Cerebellar nuclear complex (tissue), 1 donor: ENCODE measurements at places on chromosomes 2 and 18.

DNA sequence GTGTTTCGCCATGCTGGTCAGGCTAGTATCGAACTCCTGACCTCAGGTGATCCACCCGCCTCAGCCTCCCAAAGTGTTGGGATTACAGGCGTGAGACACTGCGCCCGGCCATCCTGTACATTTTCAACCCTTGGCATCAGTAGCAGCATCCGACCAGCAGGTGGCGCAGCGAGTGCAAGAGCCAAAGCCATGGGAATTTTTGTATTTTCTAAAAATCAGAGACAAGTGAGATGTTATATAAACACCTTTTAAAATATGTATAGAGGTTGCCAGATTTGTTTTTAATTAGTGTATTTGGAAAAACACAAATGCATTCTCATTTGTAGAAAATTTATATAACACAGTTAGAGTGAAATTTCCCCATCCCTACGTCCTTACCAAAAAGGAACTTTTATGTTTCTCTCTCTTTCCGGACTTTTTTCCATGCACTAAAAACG lies 36.8 kb downstream of the MOGAT1 start:
- DNase-seq: no peak

DNA sequence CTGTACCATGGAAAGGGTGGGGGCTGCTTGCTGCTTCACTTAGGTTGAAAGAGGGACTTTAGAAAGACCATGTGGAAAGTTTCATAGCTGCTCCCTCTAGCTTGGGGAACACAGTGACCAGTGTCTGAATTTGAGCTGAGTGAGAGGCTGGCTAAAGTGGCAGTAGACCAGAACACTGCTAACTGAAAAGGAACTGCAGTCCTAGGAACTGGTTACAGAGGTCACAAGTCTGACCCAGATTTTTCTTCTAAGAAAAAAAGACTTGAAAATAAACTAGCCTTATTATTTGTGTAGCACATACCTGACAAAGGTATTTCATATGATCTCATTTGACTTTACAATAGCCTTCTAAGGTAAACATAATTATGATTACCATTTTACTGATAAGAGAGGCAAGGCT lies 153.6 kb downstream of the FSHR start:
- DNase-seq: no peak

- no peak for DNase-seq
These were observed 28.2 kb upstream of the INO80C start for GRCh38 chr18:35525795-35526494.

GRCh38 chr2:139394801-139395200 lies 614.6 kb upstream of the NXPH2 start:
- no peak for DNase-seq

- no peak for DNase-seq
These were observed 90.4 kb downstream of the MEP1B start for GRCh38 chr18:32280188-32280783.

- no peak for DNase-seq
These were observed 100.7 kb downstream of the DGKD start for GRCh38 chr2:233455006-233455405.

DNA sequence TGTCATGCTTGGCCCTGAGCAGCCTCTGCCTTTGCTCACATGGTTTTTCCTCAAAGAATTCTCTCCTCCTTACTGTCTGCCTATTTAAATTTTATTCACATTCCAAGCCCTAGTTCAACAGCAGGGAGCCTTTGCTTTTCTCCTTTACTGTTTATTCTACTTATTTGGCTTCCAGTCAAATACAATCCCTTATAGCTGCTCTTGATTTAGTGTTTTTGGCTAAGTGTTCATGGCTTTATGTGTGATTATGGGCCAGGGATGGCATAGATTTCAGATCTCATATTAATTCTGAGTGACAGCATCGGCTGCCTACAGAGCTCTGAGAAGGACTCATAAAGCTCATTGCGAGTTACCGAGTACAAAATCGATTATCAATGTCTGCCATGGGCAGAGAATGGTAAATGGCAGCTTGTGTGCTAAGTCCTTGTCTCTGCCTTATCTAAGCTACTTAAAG lies 106.7 kb downstream of the METTL8 start:
- DNase-seq: no peak

DNA sequence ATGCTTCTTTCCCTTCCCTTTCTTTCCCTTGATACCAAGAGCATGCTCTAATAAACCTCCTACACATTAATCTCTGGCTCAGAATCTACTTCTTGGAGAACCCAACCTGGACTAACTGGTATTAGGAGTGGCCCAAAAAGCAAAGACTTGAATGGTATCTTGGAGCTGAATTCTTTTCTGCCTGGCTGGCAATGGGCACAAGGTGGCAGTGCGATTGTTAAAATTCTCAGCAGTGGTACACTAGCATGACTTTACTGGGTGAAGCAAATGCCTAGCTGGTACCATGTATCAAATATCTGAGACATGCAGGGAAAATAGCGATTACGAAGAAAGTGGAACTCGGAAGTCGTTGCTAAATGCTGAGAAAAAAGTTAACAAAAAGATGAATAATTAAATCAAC lies 376.1 kb downstream of the XIRP2 start:
- DNase-seq: no peak

DNA sequence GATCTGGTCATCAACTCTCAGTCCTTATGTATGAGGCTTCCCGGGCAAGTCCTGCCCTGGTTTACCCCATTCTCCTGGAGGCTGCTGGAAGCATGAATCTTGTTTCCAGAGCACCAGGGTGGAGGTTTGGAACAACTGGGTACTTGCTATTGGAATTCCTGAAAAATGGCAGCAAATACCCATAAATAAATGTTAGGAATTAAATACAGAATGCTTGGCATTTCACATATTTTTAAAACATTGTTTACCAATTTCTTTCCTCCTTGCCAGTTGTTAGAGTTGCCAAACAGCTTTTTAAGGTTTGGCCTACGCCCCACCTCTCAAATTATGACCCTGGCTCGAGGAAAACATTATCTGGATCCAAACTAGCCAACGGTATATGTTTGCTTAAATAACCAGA lies 90.6 kb upstream of the ZCCHC2 start:
- DNase-seq: no peak

- no peak for DNase-seq
These were observed 784 bp downstream of the CRACDL start for GRCh38 chr2:98935111-98935770.

GRCh38 chr2:201444746-201445465 lies 6.4 kb downstream of the TRAK2 start:
- DNase-seq: no peak

DNA sequence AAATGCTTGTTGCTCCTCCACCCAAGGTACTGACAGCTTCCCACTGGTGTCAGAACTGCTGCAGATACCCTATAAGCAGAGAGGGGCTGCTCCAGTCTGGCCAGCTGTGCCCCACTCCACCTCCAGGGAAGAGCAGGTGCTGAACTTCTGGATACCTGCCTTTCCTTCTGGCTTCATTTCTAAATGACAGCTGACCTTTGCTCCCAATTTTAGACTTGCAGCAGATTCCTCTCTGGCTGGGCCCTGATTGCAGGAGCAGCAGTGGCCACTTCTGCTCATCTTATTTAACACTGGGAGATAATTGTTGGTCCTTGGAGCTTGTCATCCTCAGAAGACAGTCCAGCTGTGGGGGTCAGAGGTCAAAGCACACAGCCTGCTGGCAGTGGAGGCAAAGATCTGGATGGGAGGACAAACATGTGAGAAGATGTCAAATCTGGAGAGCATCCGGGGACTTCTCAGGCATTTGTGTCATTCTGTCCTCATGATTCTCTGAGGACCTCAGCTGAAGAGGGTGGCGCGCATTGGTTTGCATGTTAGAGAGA lies 38.9 kb downstream of the SETBP1 start:
- DNase-seq: no peak

GRCh38 chr2:45888167-45888566 lies 236.7 kb downstream of the PRKCE start:
- no peak for DNase-seq

GRCh38 chr2:58055033-58055786 lies 8.6 kb downstream of the VRK2 start:
- no peak for DNase-seq

GRCh38 chr2:233107831-233108300 lies 47.7 kb downstream of the INPP5D start:
- no peak for DNase-seq

DNA sequence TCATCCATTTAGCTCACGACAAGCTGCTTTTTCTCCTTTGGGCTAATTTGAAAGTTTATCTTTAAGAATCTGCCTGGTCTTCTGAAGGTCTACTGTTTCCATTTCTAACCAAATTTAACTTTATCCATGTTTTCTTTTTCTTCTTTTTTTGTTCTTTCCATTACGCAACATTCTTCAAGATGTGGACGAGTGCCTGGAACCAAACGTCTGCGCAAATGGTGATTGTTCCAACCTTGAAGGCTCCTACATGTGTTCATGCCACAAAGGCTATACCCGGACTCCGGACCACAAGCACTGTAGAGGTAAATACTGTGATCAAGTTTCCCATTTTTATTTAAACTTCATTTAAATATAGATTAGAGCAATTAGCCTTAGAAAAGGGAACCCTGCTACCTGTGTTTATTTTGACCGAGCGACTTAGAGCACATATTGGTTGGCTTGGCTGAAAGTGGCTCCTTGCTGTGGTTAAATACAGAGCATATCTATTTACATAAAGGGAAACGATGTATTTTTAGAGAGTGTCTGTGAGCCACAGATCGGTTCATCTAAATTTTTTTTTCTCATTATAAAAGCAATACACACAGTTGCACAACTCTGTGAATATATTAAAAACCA lies 183.4 kb upstream of the RASGRP3 start:
- no peak for DNase-seq

GRCh38 chr2:33158482-33159003 lies 211.8 kb downstream of the LTBP1 start:
- DNase-seq: no peak

DNA sequence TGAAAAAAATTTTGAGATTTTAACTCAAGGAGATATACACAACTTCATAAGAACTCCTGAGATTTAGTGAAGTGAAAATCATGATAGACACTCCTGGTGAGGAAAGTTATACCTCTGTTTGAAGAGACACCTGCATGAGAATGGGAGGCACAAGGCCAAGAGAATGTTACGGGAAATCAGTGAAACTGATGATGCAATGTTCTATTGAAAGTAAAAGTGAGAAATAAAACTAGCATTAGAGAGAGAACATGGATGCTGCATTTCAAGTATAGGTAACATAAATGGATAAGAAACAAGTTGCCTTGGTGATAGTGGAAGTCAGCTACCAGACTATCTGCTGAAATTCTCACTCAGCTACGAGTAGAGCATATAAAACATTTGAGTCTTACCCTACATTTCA lies 562.1 kb upstream of the FANCL start:
- no peak for DNase-seq

GRCh38 chr18:49859021-49859359 lies 45.7 kb upstream of the ACAA2 start:
- no peak for DNase-seq

- DNase-seq: no peak
These were observed 81.3 kb downstream of the CLHC1 start for GRCh38 chr2:55150834-55151233.
